Progenitor cell of endocrine pancreas (in vitro differentiated cells): ENCODE measurements at places on chromosomes 4 and X. TPM values are rescaled to one million over a fixed set of nuclear protein-coding genes. Genes with fewer than 3 reads are reported as not detected.

The SLC16A2 gene
- 9.0 and 11.1 TPM in 2 replicates for total RNA-seq

The ASB12 gene
- 0.22 and 0.47 TPM in 2 replicates for total RNA-seq

The MAD2L1 gene
- total RNA-seq: 28.1 and 32.5 TPM in 2 replicates

The TMEM31 gene
- total RNA-seq: 0.55 and 0.89 TPM in 2 replicates

The CDK16 gene
- total RNA-seq: 236 and 253 TPM in 2 replicates

The UGT2B10 gene
- not detected in 2 replicates for total RNA-seq

- no peak for DNase-seq
These were observed 63.2 kb downstream of the ATXN3L start for GRCh38 chrX:13256603-13257002.

DNA sequence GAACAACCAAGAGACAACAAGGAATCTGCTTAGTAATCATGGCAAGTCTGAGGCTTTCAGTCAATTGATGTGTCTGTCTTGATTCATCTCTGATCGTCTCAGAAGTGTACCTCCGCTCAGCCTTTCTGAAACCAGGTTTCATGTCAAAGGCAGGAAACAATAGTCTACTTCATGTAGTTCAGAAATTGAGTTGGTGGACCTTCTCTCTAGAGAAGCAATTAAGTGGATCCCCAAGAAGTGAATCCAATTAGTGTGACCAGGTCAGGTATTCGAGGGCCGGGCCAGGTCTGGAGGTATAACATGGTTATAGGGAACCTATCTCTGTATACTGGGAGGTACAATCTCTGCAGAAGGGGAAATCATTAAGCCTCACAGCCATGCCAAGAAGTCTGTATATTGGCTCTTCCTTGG lies 32.0 kb downstream of the DAPP1 start:
- no peak for DNase-seq

DNA sequence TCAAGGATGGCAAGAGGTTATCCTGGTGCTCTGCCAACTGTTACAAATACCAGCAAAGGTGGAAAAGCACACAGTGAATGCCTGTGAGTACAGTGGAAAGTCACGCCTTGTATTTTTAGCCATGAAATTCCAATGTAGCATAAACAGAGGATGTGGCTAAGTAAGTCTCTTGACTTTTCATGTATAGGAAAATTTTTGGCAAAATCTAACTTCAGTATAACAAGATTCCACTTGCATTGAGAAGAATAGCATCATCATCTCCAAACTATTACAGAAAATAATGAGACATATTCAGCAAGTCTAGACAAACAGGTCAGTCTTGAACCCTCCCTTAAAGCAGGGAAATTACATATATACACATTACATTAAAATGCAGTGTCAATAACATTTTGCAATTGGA lies 7.9 kb downstream of the SLC10A6 start:
- no peak for DNase-seq

- no peak for DNase-seq
These were observed 283.3 kb downstream of the PTTG2 start for GRCh38 chr4:38243388-38244053.

- DNase-seq: no peak
These were observed 415.0 kb downstream of the ZNF674 start for GRCh38 chrX:46130247-46130646.

- no peak for DNase-seq
These were observed 63.6 kb downstream of the IRF2 start for GRCh38 chr4:184410748-184411147.
